RWPE1 (cell line): ENCODE measurements at places on chromosomes 5 and 9.

GRCh38 chr9:137021979-137022661, 5.9 kb downstream of the ABCA2 start:
- peak; percentile 95 for DNase-seq

DNA sequence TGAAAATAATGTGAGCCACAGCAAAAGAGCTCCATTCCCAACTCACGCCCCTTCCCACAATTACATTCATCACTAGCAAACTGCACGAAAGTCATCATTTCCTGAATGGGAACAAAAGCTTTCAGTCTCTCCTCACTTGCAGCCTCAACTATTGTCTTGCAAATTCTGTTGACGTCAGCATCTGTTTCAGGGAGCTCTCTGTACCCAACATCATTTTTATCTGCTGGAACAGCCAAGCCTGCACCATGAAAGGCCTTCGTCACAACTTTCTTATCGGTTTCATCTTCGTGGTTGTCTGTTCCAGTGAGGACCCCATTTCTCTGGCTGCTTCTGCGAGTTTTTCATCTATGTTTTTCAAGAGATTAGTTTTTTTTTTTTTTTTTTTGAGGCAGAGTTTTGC, 14.3 kb upstream of the RNF130 start:
- DNase-seq: no peak

DNA sequence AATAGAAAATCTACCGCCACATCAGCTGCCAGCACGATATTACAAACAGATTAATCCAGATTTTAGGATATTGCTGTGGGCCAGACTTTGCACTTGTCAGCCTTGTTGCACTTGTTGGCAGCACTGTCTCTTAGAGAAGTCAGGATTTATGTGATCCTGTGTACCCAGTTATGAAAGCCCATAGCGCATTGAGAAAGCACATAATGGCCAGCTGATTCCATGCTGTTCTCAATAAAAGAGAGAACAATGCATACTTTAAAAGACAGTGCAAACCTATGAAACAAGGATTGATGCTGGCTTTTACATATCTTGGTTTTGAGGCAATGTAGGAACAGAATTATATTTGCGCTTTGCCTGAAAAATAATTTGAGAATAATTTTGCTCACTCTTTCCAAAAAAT, 140.8 kb downstream of the CEP120 start:
- no peak for DNase-seq

GRCh38 chr9:89743573-89744254, 138.9 kb downstream of the GADD45G start:
- no peak for DNase-seq

GRCh38 chr9:28004900-28005299, 431.6 kb upstream of the C9orf72 start:
- no peak for DNase-seq

- no peak for DNase-seq
Measured at GRCh38 chr5:164497311-164498064, 992.1 kb downstream of the MAT2B start.

DNA sequence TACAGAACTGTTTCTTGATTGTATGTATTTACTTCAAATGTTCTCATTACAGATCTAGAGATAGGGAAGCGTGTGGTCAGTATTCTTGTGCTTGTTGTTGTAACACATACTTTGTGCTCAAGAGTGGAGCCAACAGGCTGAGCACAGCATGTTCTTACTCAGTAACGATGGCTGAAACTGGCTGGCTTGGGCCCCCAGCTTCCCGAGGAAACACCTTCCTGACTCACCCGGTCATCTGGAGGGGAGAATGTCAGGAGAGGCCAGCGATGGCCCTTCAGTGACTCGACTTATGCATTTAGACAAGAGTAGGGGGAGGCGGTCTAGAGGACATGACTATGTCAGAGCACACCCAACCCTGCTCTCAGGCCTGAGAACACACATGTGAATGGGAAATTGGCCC, 25.6 kb downstream of the ZNF474 start:
- no peak for DNase-seq

- DNase-seq: no peak
Measured at GRCh38 chr5:132064140-132064539, 3.7 kb downstream of the IL3 start.

GRCh38 chr5:163889369-163889768, 383.9 kb downstream of the MAT2B start:
- DNase-seq: no peak

DNA sequence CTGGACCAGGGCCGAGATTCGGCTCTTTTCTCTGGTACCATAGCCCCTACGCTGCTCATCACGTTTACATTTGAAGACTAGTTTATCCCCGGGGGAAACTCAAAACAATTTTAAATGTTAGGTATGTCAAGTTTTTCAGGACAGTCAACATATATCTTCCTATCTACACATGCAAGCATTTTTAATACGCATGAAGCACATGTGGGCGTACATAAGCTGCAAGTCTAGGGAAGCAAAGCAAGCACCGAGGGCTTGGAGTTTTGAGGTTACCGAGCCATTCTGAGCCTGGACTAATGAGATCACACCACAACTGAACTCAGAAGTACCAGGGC, 154.4 kb downstream of the AUH start:
- no peak for DNase-seq

DNA sequence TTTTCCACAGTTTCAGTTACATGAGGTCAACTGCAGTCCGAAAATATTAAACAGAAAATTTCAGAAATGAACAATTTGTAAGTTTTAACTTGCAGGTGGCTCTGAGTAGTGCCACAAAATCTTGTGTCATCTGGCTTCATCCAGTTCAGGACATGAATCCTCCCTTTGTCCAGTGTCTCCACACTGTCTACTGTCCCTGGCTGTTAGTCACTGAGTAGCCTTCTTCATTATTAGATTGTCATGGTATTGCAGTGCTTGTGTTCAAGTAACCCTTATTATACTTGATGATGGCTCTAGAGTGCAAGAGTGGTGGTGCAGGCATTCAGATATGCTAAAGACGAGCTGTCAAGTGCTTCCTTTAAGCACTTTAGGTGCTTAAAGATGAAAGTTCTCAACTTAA, 65.3 kb downstream of the CFAP95 start:
- no peak for DNase-seq

- DNase-seq: no peak
Measured at GRCh38 chr9:34145165-34145564, 18.7 kb upstream of the DCAF12 start.

- no peak for DNase-seq
Measured at GRCh38 chr9:122572456-122572855, 10.7 kb downstream of the OR1L8 start.

DNA sequence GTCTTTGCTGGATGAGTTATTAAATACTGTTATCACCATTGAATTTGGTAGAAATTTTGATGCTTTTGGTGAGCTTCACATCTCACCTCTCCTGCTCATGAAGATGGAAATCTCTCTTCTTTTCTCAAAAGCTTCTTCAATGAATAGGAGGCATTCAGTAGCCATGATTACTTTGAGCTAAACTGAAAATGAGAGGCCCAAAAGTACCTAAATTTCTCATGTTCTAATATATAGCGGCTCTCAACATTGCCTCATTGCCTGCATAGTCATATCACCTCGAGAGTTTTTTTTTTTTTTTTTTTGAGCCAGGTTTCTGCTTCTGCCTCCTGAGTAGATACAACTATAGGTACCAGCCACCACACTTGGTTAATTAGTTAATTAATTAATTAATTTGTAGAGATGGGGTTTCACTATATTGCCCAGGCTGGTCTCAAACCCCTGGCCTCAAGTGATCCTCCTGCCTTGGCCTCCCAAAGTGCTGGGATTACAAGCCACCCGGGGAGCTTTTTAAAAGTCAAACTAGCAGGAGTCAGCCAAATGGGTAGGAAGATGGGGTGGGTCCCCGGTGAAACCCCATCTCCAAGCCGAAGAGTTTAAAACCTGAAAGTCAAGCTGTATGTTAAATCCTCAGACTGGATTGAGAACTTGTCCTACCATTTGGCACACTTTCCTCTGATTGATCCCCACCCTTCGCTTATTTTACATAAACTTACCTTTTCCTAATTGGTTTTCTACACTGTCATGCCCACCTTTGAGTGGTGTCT, 169.0 kb downstream of the DOCK2 start:
- no peak for DNase-seq

GRCh38 chr5:80629281-80629680, 25.2 kb upstream of the MSH3 start:
- no peak for DNase-seq

- DNase-seq: no peak
Measured at GRCh38 chr9:35915681-35916294, 6.5 kb downstream of the SPAAR start.

- no peak for DNase-seq
Measured at GRCh38 chr9:130996676-130997394, 12.1 kb upstream of the LAMC3 start.

DNA sequence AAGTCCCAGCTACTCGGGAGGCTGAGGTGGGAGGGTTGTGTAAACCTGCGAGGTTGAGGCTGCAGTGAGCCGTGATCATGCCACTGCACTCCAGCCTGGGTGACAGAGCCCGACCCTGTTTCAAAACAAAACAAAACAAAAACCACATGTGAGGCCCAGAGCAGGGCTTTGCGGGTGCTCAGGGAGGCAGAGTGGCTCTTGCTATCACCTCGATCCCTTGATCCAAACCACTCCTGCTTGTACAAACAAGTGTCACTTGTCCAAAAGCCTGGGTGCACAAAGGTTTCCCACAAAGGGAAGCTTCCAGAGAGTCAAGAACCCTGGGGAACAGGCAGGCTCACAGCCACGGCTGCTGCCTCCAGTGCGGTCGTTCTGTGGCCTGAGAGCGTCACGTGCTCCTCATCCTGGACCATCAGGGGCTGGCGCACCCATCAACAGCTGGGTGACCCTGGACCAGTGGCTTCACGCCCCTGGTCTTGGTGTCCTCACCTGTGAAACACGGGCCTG, 162.7 kb downstream of the C9orf50 start:
- DNase-seq: no peak

DNA sequence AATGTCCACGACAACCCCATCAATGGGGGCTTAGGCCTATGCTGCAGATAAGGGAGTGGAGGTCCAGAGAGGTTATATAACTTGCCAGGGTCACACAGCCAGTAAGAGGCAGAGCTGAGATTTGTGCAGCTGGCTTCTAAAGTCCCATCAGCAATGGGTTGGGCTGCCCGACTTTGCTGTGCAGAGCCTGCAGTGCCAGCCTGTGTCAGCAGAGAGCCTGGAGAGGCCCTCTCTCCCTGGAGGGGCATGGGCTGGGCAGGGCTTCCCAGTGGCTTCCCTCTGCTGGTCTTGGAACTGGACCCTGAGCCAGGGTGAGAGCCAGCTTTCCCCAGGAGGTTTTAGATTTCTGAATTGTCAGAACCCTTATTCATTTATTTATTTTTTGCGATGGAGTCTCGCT, 77.2 kb upstream of the RAPGEF1 start:
- no peak for DNase-seq

DNA sequence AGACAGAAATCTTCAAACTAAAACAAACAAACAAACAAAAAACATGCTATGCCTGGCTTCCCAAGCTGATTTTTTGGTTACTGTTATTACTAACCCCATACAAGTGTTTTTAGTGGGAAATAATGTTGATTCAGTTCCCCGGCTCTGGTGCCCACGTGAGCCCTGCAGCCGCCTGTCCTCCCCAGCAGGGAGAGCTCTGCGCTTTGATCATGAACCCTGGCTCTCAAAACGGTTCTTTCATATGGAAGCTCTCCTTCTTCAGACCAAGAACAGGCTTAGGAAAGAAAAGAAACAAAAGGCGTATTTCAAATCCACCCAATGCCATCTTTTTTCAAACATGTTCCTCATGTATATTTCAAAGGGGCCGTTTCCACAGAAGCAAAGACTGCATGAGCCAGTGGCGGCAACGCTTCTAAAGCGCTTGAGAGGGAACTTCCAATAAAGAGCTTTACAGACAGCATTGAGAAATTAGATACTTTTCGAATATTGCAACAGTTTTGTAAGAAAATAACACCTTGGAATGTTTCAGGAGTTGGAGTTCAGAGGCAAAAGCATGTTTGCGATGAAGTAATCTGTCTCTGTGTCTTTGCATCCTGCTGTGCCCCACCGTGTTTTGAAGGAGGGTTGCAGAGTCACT, 74.8 kb downstream of the ICE1 start:
- peak; percentile 55 for DNase-seq

DNA sequence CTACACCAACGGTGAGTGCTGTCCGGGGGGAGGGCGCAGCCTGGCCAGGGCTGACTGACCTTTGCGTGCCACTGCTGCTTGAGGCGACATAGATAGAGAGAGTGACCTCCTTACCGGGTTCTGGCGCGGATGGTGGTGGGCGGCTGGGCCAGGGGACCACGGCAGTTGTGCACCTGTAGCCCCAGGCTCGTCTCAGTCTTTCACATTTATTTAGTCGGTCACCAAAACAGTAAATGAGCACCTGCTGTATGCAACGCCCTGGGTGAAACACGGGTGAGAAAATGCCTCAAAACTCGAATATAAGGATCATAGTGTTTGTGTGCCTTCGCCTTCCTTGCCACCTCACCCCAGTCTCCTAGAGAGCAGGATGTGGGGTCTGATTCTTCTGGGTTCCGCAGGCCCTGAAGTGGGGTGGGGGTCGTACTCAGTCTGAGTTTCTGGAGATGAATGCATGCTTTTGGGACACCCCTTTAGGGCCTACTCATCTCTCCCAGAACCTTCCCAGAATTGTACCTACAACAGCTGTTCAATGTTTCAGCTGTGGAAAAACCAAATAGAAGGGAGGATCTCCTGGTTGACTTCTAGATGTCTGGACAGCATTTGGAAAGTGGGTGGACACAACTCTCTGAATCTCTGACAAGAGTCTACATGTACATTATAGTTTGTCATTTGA, 714 bp downstream of the SEC24A start:
- DNase-seq: peak; percentile 45

GRCh38 chr5:65801352-65801783, 79.4 kb downstream of the NLN start:
- no peak for DNase-seq

GRCh38 chr9:128053560-128053959, 13.6 kb downstream of the NAIF1 start:
- no peak for DNase-seq

DNA sequence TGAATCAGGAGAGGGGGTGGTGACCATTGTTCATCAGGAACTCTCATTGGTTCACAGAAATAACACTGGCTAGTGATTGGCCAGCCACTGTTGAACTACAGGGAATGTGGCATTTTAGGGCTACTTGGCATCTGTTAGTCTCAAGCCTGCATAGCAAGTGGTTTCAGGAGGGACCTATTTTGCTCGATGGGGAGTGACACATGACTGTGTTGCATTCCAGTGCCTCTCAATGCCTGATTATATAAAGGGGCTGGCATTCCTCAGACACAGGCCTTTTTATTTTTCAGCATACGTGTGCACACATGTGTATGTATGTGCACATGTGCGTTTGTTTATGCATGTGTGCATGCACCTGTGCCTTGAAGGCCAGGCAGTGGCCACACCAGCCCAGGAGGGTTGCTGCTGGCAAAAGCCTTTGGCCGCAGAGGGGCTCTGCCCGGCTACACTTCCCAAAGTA, 23.2 kb downstream of the FGD3 start:
- DNase-seq: peak; percentile 75

GRCh38 chr9:120891245-120891883, 14.4 kb upstream of the PHF19 start:
- no peak for DNase-seq

GRCh38 chr5:106094204-106094607, 1576.5 kb downstream of the EFNA5 start:
- peak; percentile 67 for DNase-seq

- DNase-seq: no peak
Measured at GRCh38 chr5:8714861-8715260, 831.0 kb downstream of the SEMA5A start.
